ENCODE measurements at places on chromosomes 2 and 18. TPM values are rescaled to one million over a fixed set of nuclear protein-coding genes. Genes with fewer than 3 reads are reported as not detected.

Gene LIMS1
- total RNA-seq, result 79.7 TPM

Gene CD28
- total RNA-seq, result 0.08 TPM

Gene GKN2
- total RNA-seq, result not detected

Gene OTOF
- 0.16 TPM for total RNA-seq

Gene MLPH
- total RNA-seq, result 41.1 TPM

Gene ERMN
- total RNA-seq, result not detected

Gene SERPINB10
- total RNA-seq, result 0.21 TPM

Gene ITPRID2
- 238 TPM for total RNA-seq

Gene LYPD1
- total RNA-seq, result 0.34 TPM

Gene LINC00305
- total RNA-seq, result not detected

Gene TRIM54
- not detected for total RNA-seq

Gene C1QL2
- total RNA-seq, result not detected

Gene SOX11
- not detected for total RNA-seq

Gene NTSR2
- not detected for total RNA-seq

Gene SP5
- total RNA-seq, result 1.3 TPM

Gene SLC5A7
- not detected for total RNA-seq

Gene PLA2R1
- 31.3 TPM for total RNA-seq

Gene PCARE
- 0.08 TPM for total RNA-seq

Gene REG3G
- not detected for total RNA-seq

Gene PLEKHH2
- total RNA-seq, result 6.8 TPM

Measured in suprapubic skin (tissue), 4 donors.